Right renal pelvis (tissue), 4 donors: ENCODE measurements at places on chromosomes 2 and 18. TPM values are rescaled to one million over a fixed set of nuclear protein-coding genes. Genes with fewer than 3 reads are reported as not detected.

DNA sequence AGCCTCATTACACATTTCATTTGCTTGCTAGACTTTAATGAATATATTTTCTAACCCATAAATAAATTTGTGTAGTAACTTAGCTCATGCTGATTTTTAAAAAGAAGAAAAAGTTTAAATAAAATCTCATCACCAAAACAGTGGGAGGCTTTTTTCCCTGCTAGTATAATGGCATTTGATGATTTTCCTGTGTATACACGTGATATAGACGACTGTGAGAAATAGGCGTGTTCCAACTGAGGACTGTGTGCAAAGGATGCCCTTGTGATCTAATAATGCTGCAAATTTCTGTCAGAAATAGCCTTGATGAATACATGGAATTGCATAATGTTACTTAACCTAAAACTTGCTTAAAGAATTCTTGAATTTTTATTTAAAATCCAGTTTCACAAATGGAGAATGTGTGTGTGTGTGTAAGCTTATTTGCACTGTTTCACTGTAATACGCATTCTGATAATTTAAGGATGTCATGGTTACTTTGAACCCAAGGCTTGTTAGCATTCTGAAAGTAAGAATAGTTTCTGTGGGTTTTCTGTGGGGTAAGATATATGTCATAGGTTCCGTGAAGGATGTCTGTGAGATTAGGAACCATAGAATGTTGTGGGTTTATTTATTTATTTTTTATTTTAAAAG lies 178.0 kb downstream of the DLGAP1 start:
- no peak for DNase-seq

GRCh38 chr18:9995631-9996030 lies 81.8 kb downstream of the VAPA start:
- no peak for DNase-seq

DNA sequence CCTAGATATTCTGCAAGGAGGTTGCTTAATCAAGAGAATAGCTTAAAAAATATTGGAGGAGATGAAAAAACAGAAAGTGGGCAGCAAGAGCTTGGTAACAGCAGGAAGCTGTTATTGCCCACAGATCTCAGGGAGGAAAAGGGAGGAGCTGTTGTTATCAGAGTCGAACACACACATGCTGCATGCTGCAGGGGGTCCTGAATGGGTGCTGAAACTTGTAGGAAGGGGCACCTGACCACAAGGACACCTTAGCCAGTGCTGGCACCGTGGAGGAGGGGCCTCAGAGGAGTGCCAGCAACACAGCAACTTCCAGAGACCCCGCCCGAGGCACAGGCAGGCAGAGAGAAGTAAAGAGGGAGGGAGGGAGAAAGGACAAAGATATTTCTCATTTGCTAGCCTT lies 332.9 kb downstream of the SOCS6 start:
- DNase-seq = no peak

DNA sequence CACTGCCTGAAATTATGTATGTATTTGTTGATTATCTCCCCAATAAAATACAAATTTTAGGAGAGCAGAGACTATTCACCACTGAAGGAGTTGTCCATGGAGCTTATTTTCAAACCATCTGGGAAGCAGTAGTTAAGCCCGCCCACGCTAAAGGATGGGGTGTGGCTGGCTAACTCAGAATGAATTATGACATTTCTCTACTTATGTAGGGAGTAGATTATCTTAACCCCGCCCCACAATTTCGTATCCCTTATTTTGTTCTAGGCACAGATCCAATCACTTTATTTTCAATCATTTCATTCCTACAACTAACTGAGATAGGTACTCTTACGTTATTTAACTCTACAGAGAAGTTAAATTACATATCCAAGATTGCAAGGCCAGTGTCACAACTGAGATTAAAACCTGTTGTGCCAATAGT lies 1.4 kb upstream of the LAPTM4A start:
- no peak for DNase-seq

GULP1 gene
- 70.3 TPM for polyA plus RNA-seq

POTEJ gene
- polyA plus RNA-seq = 0.12 TPM

NAT8 gene
- polyA plus RNA-seq = 23.7 TPM

DSC2 gene
- polyA plus RNA-seq = 54.6 TPM
